ENCODE measurements at places on chromosomes 7 and 10.

- DNase-seq, result peak; percentile 55
Observed at GRCh38 chr7:148264933-148265557, 325.5 kb upstream of the C7orf33 start.

DNA sequence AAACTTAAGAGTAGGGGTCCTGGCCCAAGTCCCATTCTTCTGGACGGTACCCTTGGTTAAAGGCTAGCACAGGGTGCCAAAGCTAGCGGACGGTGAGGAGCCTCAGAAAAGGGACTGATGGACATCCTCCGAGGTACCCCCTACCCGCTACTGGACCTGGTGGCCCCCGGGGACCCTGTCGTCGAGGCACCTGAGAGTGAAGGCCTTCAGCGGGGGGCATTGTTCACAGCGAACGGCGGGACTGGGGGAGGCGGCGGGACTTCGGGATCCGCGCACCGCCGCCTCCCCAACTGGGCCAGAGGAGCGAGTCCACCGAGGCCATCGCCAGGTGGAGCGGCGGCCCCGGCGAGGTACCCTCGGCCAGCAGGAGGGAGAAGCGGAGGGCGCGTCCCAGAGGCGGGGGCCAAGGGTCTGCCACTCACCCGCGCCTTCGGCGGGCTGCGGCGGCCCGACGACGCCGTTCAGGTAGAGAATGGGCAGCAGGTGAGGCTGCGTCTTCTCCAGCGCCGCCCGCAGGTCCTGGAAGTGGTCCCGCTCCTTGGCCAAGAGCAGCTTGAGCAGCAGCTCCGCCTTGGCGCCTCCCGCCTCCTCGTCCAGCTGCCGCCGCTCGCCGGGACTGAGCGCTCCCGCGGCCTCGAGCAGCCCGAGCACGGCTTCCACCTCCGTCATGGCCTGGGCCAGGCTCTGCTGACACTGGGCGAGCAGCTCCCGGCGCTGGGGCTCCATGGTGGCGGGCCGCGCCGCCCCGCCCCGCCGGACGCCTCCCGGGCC is 575 bp downstream of the DLG5 start:
- no peak for DNase-seq

DNA sequence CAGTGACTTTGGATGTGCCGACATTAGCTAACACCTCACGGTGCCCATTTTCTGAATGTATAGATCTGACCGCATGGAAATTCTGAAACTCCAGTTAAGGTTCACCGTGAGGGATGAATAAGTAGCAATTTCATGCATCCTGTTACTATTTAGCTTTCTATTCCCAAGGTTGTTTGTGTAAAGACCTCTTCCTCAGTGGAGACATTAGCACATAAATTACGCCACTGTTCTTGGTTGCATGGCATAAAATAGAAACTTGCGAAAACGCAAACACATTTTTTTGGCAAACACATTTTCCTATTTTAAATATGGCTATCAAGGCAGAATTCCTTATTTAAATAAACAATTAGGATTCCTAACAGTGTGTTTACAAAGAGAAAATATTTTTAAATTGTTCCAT is 36.5 kb downstream of the DENND2A start:
- DNase-seq, result no peak

GRCh38 chr10:131897297-131897899 is 3.4 kb upstream of the PPP2R2D start:
- no peak for DNase-seq

GRCh38 chr7:149714910-149715471 is 58.4 kb downstream of the ZNF467 start:
- DNase-seq, result no peak

GRCh38 chr10:31958856-31959255 is 30.2 kb upstream of the ARHGAP12 start:
- no peak for DNase-seq

- DNase-seq, result no peak
Observed at GRCh38 chr7:119886007-119886406, 387.0 kb upstream of the KCND2 start.

DNA sequence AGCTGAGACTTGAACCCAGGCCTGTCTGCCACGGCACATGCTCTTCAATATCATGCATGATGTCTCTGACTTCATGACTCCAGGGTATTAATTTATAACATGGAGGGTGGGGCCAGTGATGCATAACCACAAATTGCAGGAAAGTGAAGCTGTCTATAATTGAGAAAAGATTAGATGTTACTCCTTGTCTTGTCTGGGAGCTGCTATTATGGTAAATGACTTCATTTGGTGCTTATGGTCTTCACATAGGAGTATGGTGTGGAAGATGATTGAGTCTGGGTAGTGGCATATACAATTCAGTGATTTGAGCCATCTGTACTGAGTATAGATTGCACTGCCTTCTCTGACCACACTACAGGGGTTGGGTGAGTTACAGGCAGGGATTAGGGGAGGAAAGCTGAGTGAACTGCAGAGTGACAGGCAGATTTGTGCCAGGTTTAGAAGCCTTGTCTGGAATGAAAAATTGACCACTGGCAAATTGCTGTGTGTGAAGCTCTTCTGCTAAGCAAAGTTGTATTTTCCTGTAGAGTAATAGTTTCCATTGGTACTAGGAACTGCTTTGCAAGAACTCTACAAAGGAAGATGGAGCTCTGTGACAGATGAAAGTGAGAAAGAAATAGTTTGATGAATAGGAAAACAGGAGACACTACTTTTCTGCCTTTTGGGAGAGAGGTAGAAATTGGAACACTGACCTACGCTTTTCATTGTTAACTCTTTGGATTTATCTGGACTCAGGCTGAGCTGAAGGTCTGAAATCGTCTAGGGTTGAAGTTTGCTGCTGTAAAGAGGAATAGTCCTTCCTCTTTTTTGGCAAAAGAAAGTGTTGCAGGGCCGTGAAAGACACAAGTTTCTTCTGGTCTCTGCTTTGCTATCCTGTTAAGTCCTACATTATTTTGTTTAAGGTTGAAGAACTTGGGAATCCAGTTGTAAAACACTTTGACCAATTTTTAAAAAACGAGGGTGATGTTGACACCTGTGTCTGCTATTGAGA is 2.7 kb downstream of the SND1 start:
- no peak for DNase-seq

DNA sequence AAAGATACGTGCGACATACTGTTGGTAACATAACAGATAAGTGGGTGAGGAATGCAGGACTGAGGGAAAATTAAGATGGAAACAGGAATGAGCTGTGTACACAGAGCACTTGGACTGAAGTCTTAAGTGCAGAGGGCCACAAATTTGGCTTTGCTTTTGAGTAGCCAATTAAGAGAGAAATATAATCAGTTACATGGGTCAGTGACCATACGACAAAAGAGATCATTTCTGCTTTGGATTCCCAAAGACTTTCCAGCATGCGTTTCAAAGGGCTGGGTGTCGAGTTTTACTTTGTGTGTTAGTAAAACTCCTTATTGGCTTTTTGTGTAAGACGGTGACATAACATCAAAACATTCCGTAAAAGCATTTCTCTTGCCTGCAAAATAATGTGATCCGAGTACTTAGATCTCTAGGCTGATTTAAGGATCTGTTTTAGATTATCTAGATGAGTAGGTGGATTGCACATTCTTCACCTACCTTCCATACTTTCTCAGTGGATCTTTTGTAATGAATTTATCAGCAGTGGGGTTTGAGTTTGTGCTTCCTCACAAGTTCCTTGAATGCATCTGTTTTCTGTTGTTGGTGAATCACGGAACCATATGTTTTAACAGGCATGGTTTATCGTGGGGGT is 7.5 kb downstream of the RABGEF1 start:
- DNase-seq, result no peak

GRCh38 chr10:58502956-58503355 is 9.7 kb upstream of the BICC1 start:
- no peak for DNase-seq

DNA sequence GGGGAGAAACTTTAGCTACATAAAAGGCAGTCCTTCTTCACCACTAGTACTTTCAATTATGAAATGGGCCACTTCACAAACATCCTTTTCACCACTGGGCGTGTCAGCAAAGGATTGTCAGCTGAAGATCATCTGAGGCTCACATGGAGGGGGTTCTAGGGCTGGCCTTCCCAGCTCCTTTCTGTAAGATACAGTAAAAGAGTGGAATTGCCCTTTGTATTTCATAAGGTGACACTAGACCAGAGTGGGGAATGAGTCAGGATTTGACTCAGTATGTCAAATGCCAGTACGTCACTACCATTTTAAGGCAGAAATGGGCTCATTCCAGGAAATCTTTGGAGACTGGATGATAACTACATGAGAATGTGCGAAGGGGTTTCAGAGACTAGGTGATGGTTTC is 21.2 kb upstream of the BLOC1S2 start:
- no peak for DNase-seq

DNA sequence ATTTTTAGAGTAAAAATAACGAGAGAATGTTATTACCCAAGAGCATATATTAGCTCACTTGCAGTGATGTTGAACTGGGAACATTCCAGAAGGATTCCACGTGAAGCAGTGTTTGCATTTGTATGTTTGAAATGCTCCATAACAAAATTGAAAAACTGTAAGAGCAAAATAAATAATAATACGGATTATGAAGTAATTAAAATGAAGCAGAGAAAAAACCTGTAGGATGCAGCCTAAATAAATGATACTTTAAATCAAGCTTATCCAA is 203.3 kb downstream of the BAMBI start:
- DNase-seq, result no peak

- no peak for DNase-seq
Observed at GRCh38 chr7:101418694-101419093, 56.0 kb downstream of the COL26A1 start.

DNA sequence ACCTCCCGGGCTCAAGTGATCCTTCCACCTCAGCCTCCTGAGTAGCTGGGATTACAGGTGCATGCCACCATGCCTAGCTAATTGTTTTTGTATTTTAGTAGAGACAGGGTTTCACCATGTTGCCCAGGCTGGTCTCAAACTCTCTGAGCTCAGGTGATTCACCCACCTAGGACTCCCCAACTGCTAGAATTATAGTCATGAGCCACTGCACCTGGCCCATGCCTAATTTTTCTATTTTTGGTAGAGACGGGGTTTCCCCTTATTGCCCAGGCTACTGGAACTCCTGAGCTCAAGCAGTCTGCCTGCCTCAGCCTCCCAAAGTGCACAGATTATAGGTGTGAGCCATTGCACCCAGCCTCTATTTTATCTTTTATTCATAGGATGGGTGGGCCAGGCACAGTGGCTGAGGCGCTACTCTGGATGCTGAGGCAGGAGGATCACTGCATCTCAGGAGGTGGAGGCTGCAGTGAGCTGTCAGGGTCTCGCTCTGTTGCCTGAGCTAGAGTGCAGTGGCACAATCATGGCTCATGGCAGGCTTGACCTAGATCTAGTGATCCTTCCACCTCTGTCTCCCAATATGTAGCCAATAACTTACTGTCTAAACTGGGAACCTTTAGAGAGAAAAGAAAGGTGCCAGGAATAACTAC is 31.3 kb upstream of the STOX1 start:
- no peak for DNase-seq

DNA sequence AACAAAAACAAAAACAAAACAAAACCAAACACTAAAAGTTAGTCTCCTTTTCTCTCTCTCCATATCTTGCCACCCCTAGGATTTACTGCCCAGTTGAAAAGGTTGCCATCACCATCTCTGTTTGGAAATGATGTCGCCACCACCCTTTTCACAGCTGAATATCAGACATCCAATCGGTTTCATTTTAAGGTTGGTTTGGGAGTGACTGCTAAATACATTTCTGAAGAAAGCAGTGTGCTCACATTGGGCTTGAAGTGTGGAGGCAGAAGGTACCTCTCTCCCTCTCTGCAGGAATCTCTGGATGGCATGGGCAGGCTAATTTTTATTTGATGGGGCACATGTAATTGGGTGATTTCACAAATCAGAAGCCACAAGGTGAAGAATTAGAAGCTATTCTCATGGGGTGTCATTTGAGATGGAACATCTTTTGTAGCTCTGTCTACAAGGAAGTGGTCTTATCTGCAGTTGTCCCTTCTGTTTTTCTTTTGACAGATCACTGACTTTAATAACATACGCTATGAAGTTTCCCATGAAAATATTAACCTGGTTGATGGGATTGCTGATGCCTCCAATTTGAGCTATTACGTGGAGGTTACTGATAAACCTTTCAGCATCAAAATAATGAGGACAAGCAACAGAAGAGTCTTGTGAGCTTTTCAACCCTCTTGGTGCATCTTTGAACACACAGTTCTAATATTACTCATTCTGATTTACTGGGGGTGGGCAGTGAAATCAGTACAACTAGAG is 20.1 kb downstream of the MGAM2 start:
- DNase-seq, result no peak

- DNase-seq, result no peak
Observed at GRCh38 chr7:87016606-87017005, 42.8 kb downstream of the ELAPOR2 start.

DNA sequence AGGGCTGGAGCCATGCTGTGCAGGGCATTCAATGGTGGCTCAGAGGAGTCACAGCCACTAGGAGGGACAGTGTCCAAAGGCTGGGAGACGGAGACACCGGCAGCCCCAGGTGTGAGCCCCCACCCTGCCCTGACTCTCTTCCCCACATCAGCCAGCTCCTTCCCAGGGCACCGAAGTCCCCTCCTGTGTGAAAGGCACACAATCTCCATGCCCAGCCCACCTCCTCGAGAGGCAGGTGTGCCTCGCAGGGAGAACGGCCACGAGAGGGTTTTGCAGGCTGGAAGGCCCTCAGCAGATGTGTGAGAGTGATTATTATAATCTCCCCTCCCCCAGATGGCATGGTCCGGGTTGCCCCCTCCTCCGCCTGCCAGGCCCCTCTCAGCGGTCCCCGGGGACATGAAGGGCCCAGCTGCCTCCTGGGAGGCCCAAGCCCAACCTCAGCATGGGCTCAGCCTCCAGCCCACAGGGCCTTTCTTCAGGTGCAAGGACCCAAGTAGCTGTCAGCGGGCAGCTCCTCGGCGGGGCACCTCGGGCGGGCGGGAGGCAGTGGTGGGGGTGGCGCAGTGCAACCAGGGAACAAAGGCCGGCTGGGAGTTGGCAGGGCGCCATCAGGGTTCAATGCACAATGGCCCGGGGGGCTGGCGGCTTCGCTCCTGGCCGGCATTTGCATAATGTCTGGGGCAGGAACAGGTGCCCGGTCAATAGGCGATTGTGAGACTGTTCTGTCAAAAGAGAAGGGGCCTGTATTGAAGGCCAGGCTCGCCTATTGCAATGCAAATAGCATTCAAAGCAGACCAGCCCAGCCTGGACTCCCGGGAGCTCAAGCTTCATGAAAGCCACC is 155.3 kb upstream of the ZMIZ1 start:
- DNase-seq, result peak; percentile 16

DNA sequence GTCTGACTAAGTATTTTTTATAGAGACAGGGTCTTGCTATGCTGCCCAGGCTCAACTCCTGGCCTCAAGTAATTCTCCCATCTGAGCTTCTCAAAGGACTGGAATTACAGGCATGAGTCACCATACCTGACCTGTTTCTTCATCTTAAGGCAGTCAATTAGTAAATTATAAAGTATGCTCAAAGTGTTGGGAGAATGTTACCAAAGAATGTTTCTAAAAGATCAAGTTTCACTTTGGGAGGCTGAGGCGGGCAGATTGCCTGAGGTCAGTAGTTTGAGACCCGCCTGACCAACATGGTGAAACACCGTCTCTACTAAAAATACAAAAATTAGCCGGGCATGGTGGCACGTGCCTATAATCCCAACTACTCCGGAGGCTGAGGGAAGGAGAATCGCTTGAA is 117.0 kb downstream of the ALOX5 start:
- DNase-seq, result no peak

All from NCI-H2227 treated with DMSO at 0.1 percent for 48 hours (cell line).